ENCODE measurements at places on chromosomes 3 and 15.

GRCh38 chr3:155411500-155412223, 118.2 kb upstream of the STRIT1 start:
- DNase-seq = no peak

GRCh38 chr3:123871946-123872345, 12.2 kb downstream of the MYLK start:
- no peak for DNase-seq

DNA sequence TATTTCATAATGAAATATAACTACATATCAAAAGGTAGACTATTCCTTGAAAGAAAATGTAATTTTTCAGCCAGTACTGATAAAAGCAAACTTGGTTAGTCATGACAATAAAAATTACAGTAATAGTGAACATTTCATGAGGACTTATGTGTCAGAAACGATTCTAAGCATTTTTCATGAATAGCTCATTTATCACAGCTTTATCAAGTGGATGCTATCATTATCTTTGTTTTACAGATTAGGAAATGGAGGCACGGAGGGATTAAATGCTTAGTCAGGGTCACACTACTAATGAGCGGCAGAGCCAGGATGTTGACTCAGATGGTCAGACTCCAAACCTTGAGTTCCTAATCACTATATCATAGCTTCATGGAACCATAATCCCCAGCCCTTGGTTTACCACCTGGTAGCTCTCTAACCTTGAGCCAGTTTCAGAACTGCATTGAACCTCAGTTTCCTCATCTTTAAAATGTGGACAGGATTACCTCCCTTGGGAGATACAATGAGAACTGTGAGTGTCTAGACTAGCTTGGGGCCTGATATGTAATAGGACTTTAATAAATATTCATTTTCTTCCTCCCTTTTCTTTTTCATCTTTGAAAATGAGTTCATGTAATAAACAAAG, 85.4 kb downstream of the TNIK start:
- DNase-seq = no peak

- DNase-seq = no peak
Observed at GRCh38 chr3:30471066-30471465, 135.3 kb upstream of the TGFBR2 start.

GRCh38 chr3:71127052-71127831, 456.3 kb downstream of the FOXP1 start:
- no peak for DNase-seq
